ENCODE measurements at places on chromosomes 7 and 10.

DNA sequence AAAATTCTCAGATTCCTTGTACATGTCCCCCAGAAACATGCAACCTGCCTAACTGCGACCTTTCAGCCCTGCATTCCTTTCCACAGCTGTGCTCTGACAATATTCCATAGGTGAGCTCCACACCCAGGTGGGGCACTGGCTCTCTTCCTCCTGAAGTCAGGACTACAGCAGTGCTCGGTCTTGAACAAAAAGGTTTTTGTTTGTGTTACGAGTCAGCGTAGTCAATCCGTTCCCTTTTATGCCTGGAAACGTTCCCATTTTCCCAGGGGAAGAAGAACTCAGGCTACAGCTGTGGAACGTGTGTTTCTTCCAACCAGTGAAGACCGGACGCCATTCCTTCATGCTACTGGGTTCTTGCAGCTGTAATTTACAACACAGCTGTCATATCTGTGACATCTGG is 52.4 kb upstream of the PFKP start:
- no peak for DNase-seq

- DNase-seq = no peak
These were observed 211.9 kb downstream of the ELFN1 start for GRCh38 chr7:1881946-1882345.

- no peak for DNase-seq
These were observed 25.3 kb downstream of the CCDC126 start for GRCh38 chr7:23622506-23622925.

DNA sequence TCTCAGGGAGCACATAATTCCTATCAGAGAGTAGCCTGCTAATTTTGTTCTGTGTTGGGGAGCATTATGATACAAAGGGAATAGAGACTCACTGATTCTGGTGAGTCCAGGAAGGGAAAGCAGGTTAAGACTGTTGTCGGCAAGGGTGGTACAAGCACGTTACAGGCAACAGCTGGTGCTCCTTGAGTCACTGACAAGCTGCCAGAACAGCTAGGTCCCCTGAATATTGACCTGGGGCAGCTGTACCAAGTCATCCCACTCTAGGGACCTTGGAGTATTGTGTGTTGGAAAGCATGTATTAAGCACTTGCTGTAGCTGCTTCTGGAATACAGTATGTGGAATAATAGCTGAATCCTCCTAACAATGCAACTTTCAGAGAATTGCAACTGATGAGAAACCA is 37.0 kb upstream of the GLCCI1 start:
- DNase-seq = no peak

- DNase-seq = no peak
These were observed 15.3 kb upstream of the LRRC72 start for GRCh38 chr7:16511314-16511713.

GRCh38 chr10:111107846-111108245 is 31.0 kb downstream of the ADRA2A start:
- peak; percentile 23 for DNase-seq

- DNase-seq = no peak
These were observed 30.1 kb downstream of the APBB1IP start for GRCh38 chr10:26468291-26468690.

DNA sequence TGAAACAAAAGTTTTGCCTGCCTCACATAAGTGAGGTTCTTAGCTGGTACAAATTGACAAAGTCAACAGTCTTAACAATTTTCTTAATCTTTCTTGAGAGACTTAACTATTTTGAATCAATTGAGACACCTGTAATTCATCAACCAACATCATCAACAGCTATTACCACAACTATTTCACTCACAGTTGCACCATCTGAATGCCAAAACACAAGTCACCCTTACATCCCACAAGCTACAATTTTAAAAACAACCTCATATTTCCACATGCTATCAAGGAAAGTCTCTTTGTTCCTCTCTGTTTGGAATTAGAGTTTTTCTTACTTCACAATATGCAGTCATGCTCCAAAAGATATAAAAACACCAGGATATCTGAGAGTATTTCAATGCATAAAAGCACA is 4.9 kb downstream of the SMURF1 start:
- no peak for DNase-seq

DNA sequence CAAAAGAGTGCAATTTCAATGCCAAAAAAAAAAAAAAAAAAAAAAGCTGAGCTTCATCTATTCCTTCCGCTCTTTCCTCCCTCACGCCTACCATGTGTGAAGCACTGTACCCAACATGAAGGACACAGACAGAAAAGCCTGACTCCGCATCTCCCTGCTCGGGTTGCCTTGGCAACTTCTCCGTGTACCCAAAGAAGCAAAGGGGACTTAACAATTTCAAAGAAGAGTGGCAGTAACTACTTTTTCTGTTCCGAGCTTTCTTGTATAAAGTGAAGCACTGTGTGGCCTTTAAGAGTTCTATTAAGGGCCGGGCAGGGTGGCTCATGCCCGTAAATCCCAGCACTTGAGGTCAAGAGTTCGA is 177.7 kb downstream of the PRKCQ start:
- DNase-seq = no peak

DNA sequence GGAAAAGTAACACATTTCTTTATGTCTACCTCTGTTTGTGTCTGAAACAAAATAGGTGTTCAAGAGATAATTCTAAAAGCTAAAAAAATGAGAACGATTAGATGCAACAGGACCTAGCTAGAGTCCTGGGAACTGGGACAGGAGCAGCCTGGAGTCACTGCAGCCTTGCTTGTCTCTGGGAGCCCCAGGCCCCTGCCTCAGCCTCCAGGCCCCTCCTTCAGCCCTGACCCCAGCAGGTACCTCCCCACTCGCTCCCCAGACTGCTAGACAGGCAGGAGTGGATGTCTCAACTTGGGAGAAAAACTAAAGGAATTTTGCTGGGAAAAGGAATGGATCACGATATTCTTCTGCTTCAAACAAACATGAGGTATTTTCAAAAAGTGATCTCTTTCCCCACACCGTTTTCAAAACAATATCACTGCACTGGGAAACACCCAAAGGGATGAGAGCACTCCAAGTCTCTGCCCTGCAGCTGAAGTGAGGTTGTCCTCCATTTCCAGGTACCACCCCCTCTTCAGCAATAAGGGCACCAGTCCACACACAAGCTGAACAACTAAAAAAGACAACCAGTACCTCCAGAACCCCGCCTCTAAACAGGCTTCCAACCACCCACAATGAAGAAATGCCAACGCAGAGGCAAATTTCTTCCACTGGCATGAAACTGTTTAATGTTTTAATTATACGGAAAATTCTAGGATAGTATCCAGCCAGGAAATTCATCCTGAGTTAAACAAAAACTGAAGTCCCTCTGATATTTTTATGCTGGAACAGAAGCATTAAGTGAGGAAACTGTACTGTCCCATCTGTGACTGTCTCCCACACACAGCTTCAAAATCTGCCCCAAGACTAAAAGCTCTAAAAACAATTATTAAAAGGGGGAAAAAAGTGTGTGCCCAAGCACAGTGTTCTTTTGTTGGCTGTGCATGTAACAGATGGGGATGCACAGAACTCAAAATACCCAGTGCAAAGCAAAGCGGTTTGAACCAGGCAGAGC is 47.2 kb downstream of the XPNPEP1 start:
- DNase-seq = no peak

DNA sequence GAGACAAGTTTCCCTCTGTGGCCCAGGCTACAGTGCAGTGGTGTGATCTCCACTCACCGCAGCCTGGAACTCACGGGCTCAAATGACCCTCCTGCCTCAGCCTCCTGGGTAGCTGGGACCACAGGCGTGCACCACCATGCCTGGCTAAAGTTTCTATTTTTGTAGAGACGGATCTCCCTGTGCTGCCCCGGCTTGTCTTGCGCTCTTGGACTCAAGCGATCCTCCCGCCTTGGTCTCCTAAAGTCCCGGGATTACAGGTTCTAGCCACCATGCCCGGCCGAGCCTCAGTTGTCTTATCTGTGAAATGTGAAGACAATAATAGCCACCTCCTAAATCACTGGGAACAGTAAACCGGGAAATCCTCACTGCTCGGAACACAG is 88.1 kb downstream of the FOXL3 start:
- no peak for DNase-seq

DNA sequence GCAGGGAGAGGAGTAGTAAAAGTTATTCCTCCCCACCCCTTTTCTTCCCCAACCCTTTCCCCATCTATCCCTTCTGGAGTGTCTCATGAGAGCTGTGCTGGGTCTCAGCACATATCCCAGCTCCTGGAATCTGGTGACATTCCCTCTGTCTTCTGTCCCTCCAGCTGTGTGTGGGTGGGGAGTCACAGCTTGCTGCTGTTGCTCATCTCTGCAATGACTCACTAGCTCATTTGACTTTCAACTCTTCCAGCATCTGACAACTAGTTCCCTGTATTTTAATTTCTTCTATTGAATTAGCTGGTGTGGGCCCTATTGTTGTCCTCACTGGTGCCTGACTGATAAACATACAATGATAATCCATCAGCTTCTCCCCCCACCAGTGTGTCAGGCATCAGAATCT is 198.9 kb upstream of the AUTS2 start:
- no peak for DNase-seq

DNA sequence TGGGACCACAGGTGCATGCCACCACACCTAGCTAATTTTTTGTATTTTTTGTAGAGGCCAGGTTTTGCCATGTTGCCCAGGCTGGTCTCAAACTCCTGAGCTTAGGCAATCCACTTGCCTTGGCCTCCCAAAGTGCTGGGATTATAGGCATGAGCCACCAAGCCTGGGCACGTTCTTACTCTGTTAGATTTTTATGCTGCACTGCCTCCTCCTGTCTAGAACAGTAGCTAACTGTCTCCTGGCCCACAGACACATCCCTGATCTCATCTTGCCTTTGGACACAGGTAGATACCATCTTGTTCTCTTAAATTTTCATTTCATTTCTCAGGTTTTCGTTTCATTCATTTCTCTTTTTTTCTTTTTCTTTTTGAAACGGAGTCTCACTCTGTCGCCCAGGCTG is 41.1 kb downstream of the BLVRA start:
- DNase-seq = no peak

DNA sequence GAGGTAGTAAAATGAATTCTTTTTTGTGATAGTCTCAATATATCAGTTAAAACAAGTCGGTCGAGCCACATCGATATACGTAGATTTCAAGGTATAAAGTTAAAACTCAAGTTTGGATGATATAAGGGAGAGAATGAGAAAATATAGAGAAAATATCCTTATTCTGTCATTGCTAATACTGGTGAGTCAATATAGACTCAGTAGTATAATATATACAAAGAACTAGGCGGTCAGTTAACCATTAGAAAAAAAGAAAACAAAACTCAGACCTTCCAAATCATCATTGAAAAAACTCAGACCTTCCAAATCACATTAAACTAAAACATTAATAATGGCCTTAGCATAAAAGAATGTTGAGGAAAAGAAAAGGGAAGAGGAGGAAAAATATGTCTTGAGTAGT is 817.1 kb upstream of the IGFBP3 start:
- no peak for DNase-seq

GRCh38 chr10:71234970-71235685 is 22.8 kb downstream of the UNC5B start:
- no peak for DNase-seq

- DNase-seq = no peak
These were observed 835.0 kb upstream of the COBL start for GRCh38 chr7:52151559-52151958.

GRCh38 chr7:132609906-132610520 is 33.7 kb upstream of the PLXNA4 start:
- no peak for DNase-seq

DNA sequence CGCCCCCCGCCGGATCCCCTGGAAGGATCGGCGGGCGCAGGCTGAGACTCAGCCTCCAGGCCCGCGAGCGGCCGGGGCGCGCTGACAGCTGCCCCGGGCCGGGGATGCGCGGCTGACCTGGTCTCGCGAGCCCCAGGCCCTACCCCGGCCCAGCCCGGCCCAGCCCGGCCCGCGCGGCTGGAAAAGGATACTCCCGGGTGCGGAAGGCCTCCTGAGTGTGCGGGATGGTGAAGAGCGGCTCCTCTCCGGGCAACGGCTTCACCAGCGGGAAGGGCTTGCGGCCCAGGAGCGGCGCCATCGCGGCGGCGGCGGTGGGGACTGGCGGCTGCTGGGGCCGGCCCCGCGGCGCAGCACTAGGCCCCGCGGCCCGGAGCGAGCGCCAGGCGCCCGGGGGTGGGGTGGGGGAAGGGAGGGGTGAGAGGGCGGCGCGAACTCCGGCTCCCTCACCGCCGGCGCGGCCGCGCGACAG is 423 bp downstream of the BAZ1B start:
- DNase-seq = no peak

- DNase-seq = no peak
These were observed 156.2 kb upstream of the GALNT17 start for GRCh38 chr7:70975754-70976153.

DNA sequence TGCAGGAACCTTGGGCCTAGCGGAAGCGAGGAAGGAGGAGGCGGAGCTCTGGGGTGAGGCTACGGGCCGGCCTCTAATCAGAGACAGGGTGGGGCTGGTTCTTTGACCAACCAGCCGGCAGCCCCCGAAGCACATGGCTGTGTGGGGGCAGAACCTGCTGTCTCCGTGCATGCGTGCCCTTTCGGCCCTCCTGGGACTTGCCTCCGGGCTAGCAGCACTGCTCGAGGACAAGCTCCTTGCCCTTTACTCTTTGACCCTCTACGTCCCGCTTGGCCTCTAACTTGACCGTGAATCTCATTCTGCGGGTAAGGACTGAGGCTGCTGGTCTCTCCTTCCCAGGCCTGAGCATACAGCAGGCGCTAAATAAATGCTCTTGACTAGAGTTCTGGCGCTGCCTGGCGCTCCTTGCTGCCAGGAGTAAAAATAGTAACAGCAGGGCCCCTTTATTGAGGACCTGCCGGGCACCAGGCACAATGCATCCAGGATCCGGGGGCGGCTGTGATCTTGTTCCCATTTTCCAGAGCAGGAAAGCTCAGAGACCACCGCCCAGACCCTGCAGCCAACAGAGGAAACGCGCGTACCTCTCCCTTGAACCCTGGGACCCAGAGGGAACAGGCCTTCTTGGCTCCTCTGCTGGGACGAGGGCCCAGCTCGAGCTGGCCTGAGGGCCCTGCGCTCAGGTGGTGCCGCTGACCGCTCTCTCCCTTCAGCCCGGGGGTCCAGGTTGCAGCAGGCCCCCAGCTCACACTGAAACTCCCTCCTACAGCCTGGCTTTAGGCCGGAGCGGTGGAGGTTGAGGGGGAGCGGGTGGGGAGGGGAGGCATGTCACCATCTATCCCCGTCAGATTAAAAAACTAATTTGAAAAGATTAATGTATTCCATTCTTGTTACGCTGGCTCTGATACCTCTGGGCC is 2.7 kb upstream of the COMTD1 start:
- DNase-seq = peak; percentile 71

GRCh38 chr7:102098986-102099385 is 187.7 kb upstream of the SH2B2 start:
- DNase-seq = peak; percentile 26

- DNase-seq = no peak
These were observed 98.7 kb upstream of the PPIF start for GRCh38 chr10:79248341-79249185.

GRCh38 chr10:28984431-28984830 is 304.4 kb upstream of the LYZL1 start:
- DNase-seq = peak; percentile 78

Measured in suprapubic skin (tissue), 4 donors.